ENCODE measurements at places on chromosomes 7 and 10.

DNA sequence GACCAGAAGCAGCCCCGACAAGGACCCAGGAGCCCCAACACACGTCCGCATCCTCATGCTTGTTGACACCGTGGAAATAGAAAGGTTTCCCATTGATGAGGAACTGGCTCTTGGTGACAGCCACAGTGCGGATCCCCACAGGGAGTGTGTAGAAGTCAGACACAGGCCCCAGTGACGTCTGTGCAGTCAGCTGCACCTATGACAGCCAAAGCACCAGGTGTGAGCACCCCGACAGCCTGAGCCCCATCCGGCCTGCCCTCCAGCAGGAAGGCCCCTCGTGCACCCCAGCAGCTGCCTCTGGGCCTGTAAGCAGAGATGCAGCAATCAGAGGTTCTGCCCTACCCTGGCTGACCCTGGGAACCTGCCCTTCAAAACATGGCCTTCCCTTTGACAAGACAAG, 7.1 kb downstream of the GUSB start:
- DNase-seq, result no peak

DNA sequence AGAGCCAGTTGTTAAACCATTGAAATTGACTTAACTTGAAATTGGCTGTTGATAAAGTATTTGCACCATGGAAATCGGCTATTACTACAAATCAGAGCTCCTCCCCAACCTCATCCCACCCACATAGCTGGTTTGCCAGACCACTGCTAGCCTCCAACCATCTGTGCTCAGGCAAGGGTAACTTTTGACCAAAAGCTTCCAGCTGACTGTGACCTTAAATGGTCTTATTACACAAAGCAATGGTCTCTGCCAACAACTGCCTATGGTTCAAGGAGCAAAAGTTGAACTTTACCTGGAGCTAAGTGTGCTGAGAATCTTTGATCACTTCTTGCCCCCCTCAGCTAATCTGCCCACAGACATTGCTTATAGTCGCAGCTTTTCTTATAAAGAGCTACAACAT, 48.5 kb upstream of the ADRB1 start:
- no peak for DNase-seq

GRCh38 chr10:1089017-1089689, 33.0 kb downstream of the WDR37 start:
- DNase-seq, result no peak

DNA sequence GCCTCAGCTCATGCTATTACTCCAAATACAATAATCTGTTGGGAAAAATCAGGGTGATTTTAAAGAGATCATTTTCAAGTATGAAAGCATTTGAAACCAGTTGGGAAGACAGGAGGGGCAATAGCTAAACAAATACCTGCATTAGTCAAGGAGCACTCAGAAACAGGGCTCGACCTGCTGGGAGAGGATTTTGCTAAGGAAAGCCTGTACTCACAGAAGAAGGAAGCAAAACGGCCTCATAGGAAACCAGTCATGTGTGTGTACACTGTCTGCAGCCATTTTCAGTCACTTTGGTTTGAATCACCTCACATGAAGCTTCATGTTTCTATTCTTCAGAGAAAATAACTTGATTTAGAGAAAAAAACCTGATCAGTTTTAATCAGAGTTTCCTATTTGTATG, 38.6 kb downstream of the FZD1 start:
- DNase-seq, result no peak

DNA sequence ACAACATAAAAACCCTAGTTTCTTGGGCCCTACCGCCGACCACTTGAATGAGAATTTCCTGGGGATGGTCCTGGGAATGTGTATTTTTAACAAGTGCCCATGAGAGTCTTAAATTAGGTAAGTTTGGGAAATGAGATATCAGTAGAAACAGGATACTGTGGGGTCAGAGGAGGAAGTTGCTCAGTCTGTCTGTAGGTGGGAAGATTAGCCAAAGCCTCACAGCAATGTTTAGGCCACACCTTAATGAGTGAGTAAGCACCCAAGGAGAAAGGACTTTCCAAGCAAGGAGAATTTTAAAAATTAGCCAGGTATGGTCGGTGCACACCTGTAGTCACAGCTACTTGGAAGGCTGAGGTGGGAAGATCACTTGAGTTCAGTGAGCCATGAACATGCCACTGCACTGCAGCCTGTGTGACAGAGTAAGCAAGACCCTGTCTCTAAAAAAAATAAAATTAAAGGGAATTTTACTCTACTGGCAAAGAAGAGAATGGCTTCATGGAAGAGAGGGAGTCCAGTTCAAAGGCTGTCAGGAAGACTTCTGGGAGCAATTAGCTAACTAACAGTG, 31.9 kb downstream of the PAPSS2 start:
- no peak for DNase-seq

DNA sequence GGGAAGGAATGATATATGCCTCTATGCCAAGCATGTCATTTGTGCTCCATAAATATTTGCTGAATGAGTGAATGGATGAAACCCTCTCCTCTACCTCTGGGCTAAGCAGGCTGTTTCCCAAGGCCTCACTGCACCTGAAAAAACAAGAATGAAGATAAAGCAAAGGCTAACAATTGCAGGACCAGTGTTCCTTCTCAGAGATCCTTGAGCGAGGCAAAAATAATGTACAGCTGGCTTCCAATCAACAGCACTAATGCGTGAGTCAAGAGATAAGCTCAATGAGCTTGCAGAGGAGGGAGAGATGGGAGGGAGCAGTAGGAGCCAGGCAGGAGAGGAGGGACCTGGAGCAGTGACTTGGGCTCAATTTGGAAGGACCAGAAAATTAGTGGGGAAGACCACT, 144.5 kb upstream of the NFE2L3 start:
- DNase-seq, result no peak

DNA sequence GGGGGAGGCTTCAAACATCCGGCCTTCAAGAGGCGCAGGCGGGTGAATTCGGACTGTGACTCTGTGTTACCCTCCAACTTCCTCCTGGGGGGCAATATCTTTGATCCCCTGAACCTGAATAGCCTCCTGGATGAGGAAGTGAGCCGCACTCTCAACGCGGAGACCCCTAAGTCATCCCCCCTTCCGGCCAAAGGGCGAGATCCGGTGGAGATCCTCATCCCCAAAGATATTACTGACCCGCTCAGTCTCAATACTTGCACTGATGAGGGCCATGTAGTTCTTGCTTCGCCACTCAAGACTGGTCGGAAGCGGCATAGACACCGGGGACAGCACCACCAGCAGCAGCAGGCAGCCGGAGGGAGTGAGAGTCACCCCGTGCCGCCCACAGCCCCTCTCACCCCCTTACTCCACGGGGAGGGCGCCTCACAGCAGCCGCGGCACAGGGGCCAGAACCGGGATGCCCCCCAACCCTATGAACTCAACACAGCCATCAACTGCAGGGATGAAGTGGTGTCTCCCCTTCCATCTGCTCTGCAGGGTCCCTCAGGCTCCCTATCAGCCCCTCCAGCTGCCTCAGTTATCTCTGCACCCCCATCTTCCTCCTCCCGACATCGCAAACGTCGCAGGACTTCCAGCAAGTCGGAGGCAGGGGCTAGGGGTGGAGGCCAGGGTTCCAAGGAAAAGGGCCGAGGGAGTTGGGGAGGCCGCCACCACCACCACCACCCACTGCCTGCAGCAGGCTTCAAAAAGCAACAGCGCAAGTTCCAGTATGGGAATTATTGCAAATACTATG, 1.1 kb downstream of the MEPCE start:
- DNase-seq, result no peak

- DNase-seq, result no peak
Observed at GRCh38 chr10:106765241-106765754, 399.2 kb downstream of the SORCS1 start.

GRCh38 chr10:88392222-88392621, 190.9 kb downstream of the RNLS start:
- DNase-seq, result no peak

DNA sequence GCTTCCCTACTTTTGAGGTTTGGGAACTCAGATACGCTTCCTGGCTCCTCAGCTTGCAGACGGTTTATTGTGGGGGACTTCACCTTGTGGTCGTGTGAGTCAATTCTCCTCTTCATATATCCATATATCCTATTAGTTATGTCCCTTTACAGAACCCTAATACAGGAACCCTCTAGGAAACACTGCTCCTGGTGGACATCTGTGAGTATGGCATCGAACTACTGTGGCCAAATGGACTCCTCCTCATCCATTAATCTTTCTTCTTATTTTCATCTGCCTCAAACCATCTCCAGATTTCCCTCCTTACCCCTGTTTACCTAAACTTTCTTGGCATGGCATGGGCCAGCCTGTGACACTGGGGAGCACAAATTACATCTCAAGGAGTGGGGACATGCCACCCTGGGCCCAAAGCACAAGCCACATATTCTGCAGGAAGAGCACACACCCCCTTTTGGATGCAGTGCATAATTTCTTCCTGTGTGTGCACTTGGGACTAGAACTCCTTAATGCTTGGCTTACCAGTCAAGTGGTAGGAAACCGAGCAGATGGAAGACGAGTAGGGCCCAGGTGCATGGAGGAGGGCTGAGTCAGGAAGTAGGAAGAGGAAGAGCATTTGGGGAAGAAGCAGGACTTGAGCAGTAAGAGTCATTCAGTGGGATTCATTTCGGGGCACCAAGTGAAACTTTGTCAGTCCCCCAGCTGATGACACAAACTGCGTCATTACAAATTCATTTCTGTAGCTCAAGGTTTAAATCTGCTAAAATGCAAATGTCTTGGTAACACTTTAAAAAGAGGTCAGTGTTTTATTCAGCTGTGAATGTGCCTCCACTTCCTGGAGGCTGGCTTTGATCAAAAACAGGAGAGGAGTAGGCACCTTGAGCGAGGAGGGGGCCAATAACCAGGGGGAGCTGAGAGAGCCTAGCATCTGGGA, 80.8 kb upstream of the PLXNA4 start:
- peak; percentile 19 for DNase-seq

DNA sequence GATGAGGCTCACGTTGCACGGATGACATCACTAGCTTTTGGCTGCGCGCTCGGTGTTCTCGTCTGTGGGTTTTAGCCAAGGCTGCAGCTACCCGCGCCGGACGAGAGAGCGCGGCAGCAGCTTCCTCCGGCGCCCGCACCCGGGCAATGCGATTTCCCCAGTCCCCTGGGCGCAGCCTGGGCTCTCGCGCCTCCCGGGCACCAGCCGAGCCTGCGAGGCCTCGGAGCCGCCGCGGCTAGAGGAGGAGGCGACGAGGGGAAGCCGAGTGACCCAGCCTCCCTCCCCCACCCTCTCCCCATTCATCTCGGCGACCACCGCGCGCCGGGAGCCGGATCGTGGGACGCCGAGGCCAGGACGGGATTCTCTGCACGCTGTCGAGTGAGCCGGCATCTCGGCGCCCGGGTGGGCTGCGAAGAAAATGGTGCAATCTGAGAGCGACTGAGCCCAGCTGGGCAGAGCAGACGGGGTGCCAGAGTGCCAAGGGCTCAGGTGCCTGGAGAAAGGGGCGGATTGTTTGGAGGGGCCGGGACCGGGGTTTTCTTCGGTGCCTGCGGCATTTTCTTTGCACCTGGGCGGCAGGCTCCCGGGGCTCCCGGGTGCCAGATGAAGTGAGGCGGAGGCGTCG, 1.2 kb upstream of the TMEM178B start:
- DNase-seq, result peak; percentile 91

DNA sequence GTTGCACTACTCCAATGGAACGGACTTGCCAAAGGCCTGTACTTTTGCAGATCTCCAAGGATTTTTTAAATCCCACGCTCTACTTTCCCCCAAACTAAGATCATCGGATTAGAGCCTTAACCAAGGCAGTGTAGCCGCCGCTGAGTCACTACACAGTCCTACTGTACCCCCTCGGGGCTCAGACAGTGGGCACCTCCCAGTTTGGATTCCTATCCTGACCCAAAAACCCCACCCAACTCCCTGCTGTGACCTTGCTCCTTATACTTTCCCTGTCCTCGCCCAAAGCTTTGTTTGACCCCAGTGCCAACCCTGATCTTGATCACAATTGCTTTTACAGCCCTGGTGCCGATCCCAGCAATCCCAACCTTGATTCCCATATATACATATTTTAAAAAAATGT, 17.5 kb upstream of the PLAU start:
- no peak for DNase-seq

GRCh38 chr10:95353123-95353522, 62.3 kb upstream of the PDLIM1 start:
- DNase-seq, result no peak

- DNase-seq, result no peak
Observed at GRCh38 chr10:12181065-12181775, 14.5 kb downstream of the NUDT5 start.

DNA sequence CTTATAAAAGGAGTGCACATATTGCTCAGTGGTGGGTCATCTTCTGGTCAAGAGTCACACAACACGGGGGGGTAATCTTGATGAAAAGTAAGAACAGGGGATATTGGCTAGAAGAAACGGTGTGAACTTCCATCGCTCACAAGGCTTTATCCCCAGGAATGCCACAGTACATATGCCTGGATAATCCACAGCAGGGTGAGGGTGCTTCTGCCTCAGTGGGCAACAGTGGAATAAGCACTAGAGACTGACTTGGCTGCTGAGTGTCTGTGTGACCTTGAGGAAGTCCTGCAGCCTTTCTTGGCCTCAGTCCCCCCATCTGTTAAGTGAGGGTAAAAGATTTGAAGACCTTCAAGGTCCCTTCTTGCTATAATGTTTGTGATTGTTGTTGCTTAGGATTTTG, 44.9 kb upstream of the SHH start:
- no peak for DNase-seq

GRCh38 chr10:98383869-98384268, 31.1 kb downstream of the PYROXD2 start:
- no peak for DNase-seq

DNA sequence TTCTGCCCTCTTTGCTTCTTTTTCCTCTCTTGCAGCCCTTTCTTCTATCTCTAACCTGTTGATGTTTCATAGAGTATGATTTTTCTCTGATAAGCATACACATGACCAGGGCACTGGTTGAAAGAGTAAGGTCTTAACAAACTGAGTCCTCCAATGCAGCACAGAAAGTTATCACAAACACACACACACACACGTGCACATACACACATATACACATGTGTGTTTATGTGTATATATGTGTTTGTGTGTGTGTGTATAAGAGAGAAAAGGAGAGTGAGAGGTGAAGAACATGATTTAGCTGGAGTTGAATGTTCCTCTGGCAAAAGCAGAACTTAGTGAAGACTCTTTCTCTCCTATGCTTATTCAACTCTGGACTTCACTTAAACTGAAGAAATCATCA, 130.0 kb downstream of the KLF6 start:
- no peak for DNase-seq

DNA sequence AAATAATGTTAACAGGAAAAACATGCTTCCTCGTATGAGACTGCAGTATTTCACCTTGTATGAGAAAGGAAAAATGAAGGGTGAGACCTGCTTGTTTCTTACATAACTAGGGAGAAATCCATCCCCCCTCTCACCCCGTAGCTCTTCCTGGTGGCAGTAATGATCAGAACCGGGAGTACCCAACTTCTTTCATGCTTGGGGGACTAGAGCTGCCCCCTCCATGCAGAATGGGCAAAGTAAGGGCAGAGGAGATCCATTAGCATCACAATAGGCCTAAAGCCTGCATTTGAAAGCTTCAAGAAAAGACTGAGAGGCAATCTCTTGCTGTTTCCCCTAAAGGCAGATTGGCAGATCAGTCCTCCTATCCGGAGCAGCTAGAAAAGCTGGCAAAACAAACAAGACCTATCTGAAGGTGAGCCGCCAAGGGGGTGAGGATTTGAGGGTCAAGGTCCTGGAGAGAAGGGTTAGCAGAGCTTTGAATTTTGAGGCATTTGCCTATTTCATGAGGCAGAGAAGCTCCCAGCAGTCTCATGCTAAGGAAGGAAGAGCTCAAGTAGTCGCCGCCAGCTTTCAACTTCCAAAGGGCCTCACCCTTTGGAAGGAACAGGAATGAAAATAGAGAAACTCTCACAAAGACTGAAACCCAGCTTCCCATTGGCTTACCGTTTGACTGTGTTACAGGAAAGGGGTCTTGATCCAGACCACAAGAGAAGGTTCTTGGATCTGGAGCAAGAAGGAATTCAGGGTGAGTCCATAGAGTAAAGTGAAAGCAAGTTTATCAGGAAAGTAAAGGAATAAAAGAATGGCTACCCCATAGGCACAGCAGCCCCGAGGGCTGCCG, 36.2 kb downstream of the BAG3 start:
- no peak for DNase-seq
